ENCODE measurements at places on chromosomes 3 and 15.

- DNase-seq, result no peak
Measured at GRCh38 chr3:123267821-123268220, 66.1 kb downstream of the SEC22A start.

- no peak for DNase-seq
Measured at GRCh38 chr3:183619010-183619409, 16.4 kb upstream of the KLHL24 start.

GRCh38 chr3:195025884-195026200 lies 245.1 kb downstream of the XXYLT1 start:
- DNase-seq, result no peak

DNA sequence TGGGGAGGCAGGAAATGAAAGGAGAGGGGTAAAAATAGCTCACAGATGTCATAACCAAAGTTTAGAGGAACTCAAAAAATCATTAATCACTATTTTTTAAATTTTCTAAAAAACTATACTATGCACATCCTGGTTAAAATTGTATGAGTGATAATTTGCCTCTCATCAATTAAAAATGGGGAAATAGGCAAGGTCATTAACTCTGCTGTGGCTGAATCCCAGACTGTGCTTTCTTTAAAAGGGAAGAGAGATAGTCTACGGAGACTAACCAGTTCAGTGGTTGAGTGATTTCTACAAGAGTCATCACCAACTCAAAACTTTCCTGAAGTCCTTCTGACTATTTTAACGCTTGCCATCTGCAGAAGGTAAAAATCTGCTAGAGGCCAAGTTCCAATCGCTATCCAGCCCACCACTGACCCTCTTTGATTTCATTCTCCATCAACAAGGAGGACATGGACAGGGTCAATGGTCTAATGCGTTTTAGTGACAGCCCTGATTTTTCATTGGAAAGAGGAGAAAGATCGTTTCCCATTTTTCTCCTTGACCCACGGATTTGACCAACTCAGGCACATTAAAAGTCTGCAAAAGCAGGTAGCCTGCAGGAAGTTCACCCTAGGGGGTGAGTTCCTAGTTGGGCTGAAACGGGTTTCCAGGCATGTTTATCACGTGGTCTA lies 850 bp downstream of the SUCLG2 start:
- no peak for DNase-seq

DNA sequence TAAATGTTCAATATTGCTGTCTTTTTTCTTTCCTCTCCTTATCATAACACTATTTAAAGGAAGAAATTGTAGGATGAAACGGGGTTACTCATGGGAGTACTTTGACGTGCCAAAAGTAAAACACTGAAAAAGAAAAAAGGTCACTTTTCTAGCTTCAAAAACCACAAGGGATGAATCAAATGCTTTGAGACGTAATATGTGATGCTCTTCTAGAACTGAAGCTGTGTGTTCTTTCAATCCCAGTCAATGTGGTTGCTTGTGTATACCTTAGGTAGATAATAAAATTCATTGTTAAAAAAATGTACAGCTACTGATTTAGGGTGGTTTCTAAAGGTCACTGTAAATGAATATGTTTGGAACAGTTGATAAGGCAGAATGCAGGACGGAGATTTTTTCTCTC lies 538.8 kb upstream of the ZNF717 start:
- DNase-seq, result no peak

- no peak for DNase-seq
Measured at GRCh38 chr3:160134964-160135363, 90.3 kb upstream of the C3orf80 start.
